CD8-positive, alpha-beta memory T cell (primary cell): ENCODE measurements at places on chromosomes 13 and 19.

DNA sequence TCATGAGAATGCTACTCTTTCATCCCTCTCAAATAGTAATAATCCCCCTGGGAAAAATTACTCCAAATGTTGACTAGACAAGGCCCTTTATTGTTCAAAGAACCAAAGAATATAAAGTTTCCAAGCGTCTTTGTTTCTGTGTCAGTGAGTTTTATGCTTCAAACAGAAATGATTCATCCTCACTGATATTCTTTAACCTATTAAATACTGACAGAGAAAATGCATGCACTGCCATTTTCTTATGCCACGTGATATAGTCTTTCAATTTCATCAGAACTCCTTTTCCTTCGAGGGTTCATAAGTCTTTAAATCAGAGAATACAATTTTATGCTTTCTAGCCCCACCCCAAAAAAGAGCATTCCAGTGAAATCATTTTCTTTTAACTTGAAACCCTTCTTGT lies 211.6 kb downstream of the SHISA2 start:
- H3K27ac ChIP-seq = no peak overlapping the region
- no peak overlapping the region for H3K4me3 ChIP-seq
- DNase-seq = no peak
- no peaks in the 10 kb centered on the region for H3K36me3 ChIP-seq
- H3K27me3 ChIP-seq = no peaks in the 10 kb centered on the region

GRCh38 chr19:31962561-31962996 lies 382.8 kb upstream of the ZNF507 start:
- H3K36me3 ChIP-seq = no peaks in the 10 kb centered on the region
- no peak overlapping the region for H3K27ac ChIP-seq
- no peaks in the 10 kb centered on the region for H3K4me1 ChIP-seq
- DNase-seq = no peak

DNA sequence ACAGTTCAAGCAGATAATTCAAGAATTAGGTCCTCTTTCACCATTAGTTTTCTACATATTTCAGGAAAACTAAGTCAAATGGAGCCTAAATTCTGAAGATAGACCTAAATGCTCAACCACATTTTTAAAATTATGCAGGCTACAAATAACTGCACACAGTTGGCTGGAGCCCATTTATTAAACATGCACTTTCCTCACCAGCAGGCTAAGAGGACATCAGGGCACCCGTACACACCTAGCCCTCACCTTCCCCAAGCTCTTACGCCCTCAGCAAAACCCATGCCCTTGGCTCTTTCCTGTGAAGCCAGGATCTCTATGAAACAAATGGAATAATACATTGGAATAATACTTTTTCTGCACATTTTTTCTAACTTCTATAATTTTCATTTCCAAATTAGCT lies 18.2 kb downstream of the IRS2 start:
- no peak overlapping the region for H3K4me3 ChIP-seq
- H3K27ac ChIP-seq = no peak overlapping the region
- peaks cover 10% of the 10 kb centered on the region for H3K4me1 ChIP-seq
- no peak for DNase-seq
- H3K27me3 ChIP-seq = no peaks in the 10 kb centered on the region

DNA sequence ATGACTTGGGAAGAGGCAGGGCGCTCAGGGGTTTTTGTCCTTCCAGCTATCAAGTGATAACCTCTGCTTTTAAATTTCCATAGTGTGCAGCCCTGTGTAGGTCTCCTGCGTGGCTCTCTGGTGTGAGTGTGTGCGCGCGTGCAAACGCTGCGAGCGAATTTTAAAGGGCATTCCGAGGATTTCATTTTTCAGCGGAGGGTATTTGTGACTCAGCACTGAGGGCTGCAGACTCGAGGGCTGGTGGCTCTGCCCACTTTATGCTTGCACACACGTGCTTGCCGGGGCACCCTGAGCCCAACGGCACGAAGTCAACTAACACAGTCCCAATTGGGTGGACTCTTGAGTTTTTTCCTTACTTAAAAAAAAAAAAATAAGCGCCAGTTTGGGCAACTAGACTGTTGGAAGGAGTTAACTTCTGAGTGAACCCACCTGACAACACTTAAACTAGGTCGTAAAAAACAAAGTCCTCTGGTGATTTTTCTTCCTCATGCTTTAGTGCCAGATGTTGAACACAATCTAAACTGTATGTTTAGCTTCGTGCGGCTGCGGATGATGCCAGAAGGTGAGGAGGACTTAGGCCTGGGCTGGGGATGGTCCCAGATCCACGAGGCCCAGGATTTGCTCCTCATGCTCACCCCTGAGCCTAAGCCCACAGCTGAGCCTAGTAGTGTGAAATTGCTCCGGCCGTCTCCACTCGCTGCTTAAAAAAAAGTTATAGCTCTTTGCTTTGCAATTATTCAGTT lies 2.1 kb downstream of the FGF9 start:
- peak overlapping the region; percentile 62 for H3K4me3 ChIP-seq
- DNase-seq = no peak
- H3K27me3 ChIP-seq = peaks cover 25% of the 10 kb centered on the region
- H3K27ac ChIP-seq = no peak overlapping the region

GRCh38 chr13:75372517-75372916 lies 109.5 kb downstream of the TBC1D4 start:
- H3K36me3 ChIP-seq = no peaks in the 10 kb centered on the region
- no peaks in the 10 kb centered on the region for H3K27me3 ChIP-seq
- no peak overlapping the region for H3K27ac ChIP-seq
- peak; percentile 19 for DNase-seq

DNA sequence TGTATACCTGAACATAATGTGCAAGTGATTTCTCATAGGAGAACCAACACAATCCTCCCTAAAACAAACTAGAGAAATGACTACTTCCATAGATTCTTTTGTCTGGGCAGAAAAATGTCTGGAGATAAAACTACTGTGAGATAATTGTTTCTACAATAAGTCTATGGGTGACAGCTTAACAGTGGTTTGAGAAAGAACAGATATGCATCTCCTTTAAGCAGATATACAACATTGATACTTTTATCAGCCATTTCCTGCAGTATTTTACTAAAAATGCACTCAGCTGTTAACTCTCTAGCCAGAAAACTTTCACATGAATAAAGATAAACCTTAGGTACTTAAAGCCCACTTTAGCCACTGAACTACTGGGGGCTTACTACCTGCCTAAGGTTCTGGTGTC lies 1132.4 kb downstream of the EFNB2 start:
- no peak overlapping the region for H3K27ac ChIP-seq
- DNase-seq = no peak
- H3K36me3 ChIP-seq = no peaks in the 10 kb centered on the region
- H3K4me3 ChIP-seq = no peak overlapping the region
- H3K4me1 ChIP-seq = no peaks in the 10 kb centered on the region
- no peaks in the 10 kb centered on the region for H3K27me3 ChIP-seq

- no peak overlapping the region for H3K27ac ChIP-seq
- H3K27me3 ChIP-seq = no peaks in the 10 kb centered on the region
- H3K4me3 ChIP-seq = no peak overlapping the region
- DNase-seq = no peak
- no peaks in the 10 kb centered on the region for H3K36me3 ChIP-seq
These were observed 260.0 kb downstream of the MYO16 start for GRCh38 chr13:108889324-108889984.

DNA sequence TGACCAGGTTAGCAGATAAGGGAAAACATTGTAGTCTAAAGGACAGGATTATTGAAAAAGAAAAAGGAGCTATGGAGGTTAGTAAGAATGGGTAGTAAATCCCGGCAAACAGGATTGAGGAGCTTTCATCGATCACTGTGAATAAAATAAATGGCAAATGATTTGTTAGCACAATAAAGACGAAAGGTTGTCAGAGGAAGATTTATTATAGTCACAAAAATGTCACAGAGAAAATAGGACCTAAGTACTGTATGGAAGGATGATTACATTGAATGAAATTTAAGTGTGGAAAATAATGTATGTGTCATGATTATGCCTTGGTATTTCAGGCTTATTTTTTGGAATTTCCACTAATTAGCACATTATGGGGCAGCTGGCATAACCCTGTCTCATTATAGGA lies 519.2 kb upstream of the SLITRK6 start:
- H3K27me3 ChIP-seq = no peaks in the 10 kb centered on the region
- no peak overlapping the region for H3K27ac ChIP-seq
- no peak for DNase-seq
- no peak overlapping the region for H3K4me3 ChIP-seq
- no peaks in the 10 kb centered on the region for H3K4me1 ChIP-seq
- no peaks in the 10 kb centered on the region for H3K36me3 ChIP-seq

DNA sequence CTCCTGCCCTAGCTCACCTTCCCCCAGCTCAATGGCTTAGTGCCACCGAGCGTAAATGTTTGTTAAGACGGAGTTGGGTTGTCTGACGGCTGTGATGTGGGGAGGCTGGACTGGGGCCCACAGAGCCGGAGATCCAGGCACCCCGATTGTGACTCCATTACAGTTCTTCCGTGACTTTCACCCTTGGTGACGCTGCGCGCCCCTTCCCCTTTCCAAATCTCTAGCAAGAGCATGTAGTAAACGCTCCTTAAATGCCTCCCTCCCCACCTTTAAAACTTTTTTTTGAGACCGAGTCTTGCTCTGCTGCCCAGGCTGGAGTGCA lies 829 bp downstream of the REEP6 start:
- H3K4me3 ChIP-seq = peak overlapping the region; percentile 43
- DNase-seq = no peak
- H3K27me3 ChIP-seq = no peaks in the 10 kb centered on the region

DNA sequence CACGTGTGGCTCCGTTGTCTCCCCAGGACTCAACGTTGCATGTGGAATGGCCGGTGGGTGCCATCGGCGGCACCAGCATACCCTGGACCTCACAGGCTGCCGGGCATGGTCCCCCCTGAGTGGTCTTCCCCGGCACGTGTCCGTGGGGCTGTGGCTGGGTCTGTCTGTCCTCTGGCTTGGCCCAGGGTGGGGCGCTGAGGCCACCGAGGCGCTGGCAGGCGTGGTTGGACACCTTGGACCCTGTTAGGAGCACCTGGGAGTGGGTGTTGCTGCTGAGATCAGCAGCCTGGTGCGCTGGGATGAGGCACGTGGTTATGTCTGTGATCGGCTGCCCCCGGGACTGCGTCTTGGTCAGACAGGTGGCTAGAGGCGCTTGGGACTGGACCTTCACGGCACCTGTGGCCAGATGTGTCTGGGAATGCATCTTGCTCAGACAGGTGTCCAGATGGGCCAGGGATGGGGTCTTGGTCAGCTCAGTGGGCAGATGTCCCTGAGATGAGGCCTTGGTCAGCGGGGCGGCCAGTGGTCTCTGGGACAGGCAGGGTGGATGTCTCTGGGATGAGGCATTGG lies 9.2 kb downstream of the IQCN start:
- DNase-seq = no peak
- no peak overlapping the region for H3K27ac ChIP-seq
- no peaks in the 10 kb centered on the region for H3K4me1 ChIP-seq
- H3K27me3 ChIP-seq = no peaks in the 10 kb centered on the region
- peaks cover 5% of the 10 kb centered on the region for H3K36me3 ChIP-seq

DNA sequence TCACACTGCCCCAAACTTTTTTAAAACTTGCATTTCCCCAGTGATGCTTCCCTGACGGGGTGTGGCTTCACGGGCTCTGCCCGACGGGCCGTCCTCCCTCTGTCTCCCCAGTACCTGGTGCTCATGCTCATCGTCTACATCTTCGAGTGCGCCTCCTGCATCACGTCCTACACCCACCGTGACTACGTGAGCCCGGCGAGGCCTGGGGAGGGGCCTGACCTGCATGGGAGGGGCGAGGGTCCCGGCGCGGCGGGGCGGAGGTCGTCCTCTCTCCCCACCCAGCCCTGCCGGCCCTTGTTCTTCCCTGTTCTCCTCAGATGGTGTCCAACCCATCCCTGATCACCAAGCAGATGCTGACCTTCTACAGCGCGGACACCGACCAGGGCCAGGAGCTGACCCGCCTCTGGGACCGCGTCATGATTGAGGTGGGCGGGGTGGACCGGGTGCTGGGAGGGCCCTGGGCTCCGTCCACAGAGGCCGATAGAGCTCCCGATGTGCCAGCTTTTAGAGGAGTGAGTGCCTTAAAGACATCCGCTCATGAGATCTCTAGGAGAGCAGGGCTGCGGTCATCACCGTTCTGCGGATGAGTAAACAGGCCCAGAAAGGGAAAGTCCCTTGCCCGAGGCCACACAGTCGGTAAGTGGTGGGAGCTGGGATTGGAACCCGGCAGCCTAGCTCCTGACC lies 6.9 kb downstream of the UPK1A start:
- H3K4me3 ChIP-seq = peak overlapping the region; percentile 23
- peaks cover 12% of the 10 kb centered on the region for H3K27me3 ChIP-seq
- H3K27ac ChIP-seq = no peak overlapping the region

DNA sequence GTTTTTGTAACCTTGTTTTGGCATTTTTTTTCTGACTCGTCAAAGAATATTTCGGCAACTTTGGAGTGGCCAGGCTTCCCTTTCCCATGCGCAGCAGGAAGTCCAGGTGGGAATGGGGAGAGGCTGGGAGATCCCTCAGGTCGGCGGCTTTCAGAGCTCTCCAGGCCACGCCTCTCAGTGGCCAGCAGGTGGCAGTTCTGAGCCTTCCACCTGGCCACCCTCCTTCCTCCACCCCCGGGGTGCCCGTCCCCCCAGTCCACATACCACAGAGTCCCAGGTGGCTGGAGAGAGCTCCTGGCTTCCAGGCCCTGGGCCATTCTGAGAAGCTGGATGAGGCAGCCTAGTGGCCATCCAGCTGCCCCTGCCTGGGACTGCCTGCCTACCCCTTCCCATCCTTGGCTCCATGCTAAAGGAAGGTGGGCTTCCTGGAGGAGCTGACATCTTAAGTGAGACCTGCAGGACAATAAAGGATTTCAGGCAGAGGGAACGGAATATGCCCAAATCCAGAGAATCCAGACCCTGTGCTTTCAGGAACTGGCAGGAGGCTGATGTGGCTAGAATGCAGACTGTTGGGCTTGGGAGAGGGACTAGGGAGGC lies 46.3 kb downstream of the CCNE1 start:
- no peak overlapping the region for H3K4me3 ChIP-seq
- no peaks in the 10 kb centered on the region for H3K4me1 ChIP-seq
- H3K27ac ChIP-seq = no peak overlapping the region
- no peaks in the 10 kb centered on the region for H3K27me3 ChIP-seq

GRCh38 chr13:34360702-34361101 lies 542.8 kb downstream of the RFC3 start:
- no peak overlapping the region for H3K4me3 ChIP-seq
- no peaks in the 10 kb centered on the region for H3K4me1 ChIP-seq
- H3K27me3 ChIP-seq = no peaks in the 10 kb centered on the region
- no peaks in the 10 kb centered on the region for H3K36me3 ChIP-seq
- no peak for DNase-seq

DNA sequence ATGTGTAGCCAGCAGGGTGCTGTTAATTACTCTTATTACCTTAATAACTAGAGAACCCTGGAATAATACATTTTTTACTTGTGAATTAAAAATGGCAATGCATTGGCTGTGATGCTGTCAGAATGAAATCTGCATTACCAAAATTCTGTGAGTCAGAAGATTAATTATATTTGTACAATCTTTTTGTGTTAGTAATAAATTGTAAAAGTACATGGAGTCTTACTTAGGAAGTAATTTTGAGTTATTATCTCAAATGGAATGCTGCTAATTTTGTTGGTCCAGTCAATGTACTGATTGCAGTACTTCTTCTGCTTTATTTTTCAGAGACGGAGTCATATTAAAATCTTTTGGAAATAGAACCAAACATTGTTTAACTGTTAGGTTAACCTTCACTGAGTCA lies 152.0 kb upstream of the SLC10A2 start:
- H3K4me1 ChIP-seq = no peaks in the 10 kb centered on the region
- no peaks in the 10 kb centered on the region for H3K36me3 ChIP-seq
- no peak for DNase-seq
- no peaks in the 10 kb centered on the region for H3K27me3 ChIP-seq
